ENCODE measurements at places on chromosomes 7 and 10.

DNA sequence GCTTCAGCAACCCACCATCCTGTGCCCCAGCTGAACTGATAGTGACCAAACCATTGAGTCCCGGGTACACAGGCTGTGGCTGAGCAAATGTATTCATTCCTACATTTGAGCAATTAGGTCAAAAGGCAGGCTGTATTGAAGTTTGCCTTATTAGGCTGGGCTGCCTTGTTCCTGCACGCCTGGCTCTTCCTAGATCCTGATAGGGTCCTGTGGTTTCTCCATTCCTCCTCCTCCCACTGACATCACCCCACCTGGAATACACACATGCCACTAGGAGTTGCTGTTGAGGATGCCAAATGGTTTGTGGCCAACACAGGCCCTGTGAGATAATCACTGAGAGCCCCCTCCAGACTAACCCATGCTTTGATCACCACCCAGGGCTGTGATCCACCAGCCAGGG lies 66.4 kb upstream of the FGFR2 start:
- DNase-seq: no peak

DNA sequence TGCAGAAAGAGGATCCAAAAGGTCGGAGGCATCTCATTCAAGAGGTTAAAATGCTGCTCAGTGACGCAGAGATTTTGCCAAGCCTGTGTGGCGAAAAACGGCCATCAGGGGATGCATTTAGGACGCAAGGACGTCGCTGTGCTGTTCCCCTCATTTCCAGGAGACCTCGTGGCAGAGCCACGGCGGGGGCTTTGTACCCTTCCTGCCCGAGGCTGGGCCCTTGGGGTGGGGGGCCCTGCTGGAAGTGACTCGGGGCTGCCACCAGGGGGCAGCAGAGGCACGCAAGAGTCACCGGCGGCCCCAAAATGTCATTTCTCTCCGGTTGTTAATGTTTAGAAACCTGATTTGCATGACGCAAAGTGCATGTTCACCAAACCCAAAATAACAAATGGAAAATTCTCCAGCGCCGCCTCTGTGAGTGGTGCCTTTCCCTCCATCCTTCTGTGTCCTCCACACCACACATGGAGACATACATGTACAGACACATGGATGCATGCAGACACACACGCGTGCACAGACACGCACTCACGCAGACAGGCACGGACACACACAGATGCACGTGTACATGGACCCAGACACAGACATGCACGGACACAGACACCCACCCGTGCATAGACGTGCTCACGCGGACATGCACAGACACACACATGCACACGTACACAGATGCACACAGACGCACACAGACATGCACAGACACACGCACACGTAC lies 51.0 kb upstream of the NKX6-2 start:
- peak; percentile 22 for DNase-seq

- DNase-seq: peak; percentile 5
Measured at GRCh38 chr7:135386181-135386580, 123.7 kb downstream of the CNOT4 start.

DNA sequence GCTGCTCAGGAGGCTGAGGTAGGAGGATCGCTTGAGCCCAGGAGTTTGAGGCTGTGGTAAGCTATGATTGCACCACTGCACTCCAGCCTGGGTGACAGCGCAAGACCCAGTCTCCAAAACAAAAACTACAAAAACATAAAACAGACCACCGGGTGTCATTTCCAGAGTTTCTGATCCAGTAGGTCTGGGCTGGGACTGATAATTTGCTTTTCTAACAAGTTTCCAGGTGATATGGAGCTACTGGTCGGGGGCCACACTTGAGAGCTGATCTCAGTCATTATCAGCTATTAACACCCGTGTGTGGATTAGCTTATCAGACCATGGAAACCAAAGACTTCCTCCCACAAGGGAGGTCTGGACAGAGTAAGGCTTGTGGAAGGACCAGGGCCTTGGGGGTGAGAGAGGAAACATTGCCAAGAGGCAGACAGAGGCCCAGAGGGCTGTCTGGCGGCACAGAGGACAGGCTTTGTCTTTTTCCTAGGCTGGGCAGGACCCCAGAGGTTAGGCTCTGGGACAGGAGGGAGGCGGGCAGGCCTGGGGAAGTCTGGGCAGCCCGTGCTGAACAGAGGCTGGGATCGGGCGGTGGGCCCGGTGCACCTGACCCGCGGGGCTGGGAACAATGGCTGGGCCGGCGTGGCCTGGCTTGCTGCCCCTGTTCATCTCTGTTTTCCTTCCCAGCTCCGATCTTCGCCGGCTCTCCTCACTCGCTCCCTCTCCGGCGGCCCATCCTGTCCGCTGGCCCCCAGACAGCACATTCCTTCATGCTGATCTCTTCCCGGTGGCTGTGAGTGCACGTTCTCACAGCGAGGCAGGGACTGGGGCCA lies 25.2 kb downstream of the TMEM270 start:
- peak; percentile 75 for DNase-seq

- no peak for DNase-seq
Measured at GRCh38 chr10:50395271-50395670, 144.0 kb upstream of the ASAH2 start.

DNA sequence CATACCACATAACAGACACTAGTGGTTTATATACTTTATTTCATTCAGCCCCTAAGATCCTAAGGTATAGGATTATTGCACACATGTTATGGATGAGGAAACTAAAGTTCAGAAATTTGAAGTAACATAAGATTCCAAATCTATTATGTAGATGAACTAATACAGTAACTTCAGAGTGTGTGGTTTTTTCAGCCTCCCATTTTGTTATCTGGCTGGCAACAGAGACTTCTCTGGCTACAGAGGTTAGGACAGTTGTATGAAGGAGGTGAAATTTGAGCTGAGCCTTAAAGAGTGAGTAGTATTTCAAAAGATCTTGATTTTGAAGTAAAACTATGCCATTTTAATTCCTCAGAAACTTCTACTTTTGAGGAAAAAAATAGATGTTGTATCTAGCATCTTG lies 125.4 kb downstream of the MAPK8 start:
- DNase-seq: no peak

GRCh38 chr7:106693677-106694353 lies 32.9 kb upstream of the CCDC71L start:
- DNase-seq: no peak
